ENCODE measurements at places on chromosomes 4 and X.

DNA sequence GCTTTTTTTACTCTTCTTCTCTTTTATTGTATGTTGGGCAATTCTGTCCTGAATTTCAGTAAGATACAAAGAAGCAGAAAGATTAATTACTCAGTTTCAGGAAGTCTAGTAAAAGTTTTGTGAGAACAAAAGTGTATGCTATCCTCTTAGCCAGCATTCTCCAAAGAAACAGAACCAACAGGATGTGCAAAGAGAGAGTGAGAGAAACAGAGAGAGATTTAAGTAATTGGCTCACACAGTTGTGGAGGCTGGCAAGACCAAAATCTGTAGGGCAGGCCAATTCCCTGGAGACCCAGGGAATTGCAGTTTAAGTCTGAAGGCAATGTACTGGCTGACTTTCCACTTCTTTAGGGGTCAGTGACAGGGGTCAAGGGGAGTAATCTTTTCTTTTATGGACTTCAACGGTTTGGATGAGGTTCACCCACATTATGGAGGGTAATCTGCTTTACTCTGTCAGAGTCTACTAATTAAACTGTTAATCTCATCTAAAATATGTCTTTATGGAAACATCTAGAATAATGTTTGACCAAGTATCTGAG, 59.2 kb upstream of the SLC39A8 start:
- DNase-seq: no peak

- DNase-seq: no peak
Observed at GRCh38 chr4:115272594-115272993, 159.2 kb upstream of the NDST4 start.

DNA sequence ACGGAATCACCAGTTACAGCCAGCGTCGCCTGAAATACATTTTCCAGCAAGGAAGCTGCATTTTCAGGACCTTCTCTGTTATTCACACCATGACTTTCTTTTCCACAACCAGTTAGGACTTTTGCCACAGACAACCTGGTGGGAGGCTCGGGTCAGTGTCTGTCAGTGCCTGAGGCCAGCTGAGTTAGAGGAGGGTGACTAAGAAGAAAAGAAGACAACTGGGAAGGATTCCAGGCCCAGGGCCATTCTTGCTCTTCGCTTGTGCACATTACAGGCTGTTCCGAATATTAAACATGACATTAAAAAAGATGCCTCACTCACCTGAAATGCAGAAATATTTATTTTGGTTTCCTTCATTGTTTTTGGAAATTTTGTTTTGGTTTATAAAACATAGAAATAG, 21.4 kb upstream of the CENPU start:
- no peak for DNase-seq

DNA sequence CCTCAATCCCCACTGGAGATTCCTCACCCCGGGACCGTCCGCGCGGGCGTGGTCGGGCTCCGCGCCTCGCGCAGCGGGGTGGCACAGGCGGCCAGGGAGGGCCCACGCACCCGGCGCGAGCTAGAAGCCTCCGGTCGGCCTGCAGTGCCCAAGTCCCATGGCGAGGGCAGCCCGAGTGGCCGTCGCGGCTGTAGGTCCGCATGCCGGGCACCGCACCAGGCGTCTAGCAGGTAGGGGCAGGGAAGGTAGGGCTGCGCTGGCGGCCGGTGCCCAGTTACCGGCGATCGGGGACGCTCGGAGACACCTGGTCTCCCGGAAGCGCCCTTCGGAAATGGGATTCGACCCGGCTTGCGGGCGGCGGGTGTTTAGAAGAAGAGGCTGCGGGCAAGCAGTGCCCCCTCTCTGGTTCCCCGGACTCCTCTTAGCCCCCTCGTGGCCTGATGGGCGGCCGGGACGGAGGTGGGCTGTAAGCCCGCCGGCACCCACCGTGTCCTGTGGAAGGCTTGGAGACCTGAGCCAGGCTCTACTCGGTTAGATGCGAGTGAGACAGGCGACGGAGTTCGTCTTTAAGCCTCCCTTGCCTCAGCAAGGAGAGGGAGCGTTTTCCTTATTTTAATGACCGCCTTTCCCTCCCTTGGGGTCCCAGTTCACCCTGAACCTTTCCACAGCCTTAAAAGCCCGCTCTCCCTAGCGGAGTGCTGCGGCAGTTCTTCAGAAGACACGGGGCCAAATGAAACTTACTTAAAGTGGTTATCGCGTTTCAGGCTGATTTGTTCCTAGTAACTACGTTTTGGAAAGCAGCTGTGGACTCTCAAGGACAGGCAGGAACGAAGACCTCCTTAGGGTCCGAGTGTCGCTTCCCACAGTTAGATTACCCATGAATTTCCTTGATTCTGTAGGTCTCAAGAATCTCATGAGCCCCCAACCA, 821 bp downstream of the SLITRK2 start:
- DNase-seq: no peak

- no peak for DNase-seq
Observed at GRCh38 chrX:24412637-24413363, 52.3 kb upstream of the PDK3 start.

GRCh38 chr4:87240341-87240740, 19.9 kb upstream of the KLHL8 start:
- no peak for DNase-seq

GRCh38 chr4:72569719-72570235, 756 bp upstream of the ADAMTS3 start:
- no peak for DNase-seq

DNA sequence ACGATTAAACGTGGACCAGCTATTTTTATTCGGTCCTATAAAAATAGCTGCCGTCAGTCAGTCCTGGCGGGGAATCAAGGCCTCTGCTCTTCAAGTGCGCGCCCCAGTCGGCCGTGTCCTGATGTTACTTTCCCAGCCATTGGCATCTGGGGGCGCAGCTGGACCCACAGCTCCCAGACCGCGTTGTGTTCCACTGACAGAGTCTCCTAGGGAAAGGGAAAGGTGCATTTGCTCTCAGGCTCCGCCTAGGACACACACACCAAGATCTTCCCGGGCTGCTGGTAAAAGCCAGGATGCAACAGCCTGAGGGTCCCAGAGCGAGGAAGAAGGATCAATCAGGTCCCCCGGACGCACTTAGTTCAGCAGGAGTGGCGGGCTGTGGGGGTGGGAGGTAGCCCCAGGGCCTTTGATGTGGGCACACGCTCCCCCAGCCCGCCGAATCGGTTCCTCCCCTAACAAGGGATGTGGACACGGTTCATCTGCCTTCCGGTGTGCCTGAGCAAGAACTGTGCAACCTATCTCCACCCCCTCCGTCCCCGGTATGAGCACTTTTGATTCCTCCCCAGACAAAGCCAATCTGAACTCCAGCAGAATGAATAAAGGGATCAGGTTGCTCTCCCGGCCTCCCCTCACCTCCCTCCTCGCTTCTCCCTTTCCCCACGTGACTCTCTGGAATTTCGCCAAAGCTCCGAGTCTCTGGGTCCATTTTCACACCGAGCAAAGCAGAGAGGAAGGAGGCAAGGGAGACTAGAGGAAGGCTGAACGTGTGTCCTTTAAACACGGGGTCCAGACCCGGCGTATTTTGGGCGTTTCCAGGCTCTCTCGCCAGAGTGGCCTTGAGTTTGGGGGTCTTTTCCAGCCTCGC, 626 bp upstream of the FRAS1 start:
- no peak for DNase-seq

GRCh38 chrX:10110316-10110935, 46.3 kb upstream of the CLCN4 start:
- no peak for DNase-seq

Data from stimulated activated CD8-positive, alpha-beta memory T cell treated with anti-CD3 and anti-CD28 coated beads, Interleukin-4, amount 100 ng/mL, for 1 hour (primary cell).